ENCODE measurements at places on chromosomes 1 and 21.

DNA sequence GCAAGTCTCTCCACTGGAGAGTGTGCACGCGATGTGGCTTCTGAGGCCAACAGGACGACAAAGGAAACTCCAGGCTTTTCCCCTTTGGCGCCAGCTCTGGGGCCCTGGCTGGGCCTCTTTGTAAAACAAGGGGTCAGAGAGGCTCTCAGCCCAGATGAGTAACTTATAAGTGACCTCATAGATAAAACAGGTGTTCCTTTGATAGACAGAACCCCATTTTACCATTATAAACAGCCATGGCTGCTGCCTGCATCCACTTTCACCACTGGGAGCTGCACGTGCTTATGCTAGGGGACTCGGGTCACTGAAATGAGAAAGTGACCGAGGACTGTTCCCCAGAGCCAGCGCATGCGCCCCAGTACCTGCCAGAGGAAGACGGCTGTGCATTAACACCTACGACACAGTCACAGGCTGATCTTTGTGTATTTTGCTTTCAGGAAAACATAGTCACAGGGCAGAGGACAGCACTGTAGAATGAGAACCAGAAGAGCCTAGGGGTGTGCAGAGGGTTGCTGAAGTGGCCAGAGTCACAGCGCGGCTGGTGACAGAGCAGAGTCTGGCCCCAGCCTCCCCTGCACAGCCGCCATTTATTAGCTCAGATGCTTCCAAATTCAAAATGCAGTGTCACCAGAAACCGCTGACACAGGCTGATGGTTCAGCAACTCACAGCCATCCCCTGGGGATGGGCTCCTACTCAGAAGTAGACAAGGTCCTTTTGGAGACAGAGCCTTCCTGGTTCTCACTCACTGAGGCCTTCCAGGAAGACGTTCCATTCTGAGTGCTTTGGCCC is 12.7 kb downstream of the RNF207 start:
- DNase-seq: no peak

GRCh38 chr1:63980740-63981407 is 207.1 kb downstream of the ROR1 start:
- no peak for DNase-seq

DNA sequence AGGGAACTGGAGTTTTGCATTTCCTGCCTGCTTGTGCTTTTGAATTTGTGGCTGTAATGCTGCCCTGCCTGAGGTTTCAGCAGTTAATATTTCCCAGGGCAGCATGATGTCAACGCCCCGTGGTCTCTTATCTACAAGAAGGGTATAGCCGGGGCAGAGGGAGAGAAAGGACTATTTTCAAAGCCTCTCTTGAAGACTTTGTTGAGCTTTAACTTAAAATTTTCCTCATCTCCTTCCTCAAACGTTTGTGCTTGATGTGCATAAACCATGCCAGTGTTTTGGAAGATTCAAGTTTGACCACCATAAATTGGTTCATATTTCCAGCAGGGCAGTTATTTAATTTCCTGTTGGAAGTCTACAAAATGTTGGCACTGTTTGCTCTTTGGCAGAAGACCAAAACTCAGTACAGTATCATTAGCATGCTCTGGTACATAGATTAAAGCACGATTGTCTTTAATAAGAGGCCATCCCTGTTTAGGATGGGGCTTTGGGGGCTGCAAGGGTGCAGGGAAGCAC is 43.4 kb downstream of the ROR1 start:
- DNase-seq: no peak

GRCh38 chr1:230794431-230794830 is 47.2 kb downstream of the CAPN9 start:
- no peak for DNase-seq

DNA sequence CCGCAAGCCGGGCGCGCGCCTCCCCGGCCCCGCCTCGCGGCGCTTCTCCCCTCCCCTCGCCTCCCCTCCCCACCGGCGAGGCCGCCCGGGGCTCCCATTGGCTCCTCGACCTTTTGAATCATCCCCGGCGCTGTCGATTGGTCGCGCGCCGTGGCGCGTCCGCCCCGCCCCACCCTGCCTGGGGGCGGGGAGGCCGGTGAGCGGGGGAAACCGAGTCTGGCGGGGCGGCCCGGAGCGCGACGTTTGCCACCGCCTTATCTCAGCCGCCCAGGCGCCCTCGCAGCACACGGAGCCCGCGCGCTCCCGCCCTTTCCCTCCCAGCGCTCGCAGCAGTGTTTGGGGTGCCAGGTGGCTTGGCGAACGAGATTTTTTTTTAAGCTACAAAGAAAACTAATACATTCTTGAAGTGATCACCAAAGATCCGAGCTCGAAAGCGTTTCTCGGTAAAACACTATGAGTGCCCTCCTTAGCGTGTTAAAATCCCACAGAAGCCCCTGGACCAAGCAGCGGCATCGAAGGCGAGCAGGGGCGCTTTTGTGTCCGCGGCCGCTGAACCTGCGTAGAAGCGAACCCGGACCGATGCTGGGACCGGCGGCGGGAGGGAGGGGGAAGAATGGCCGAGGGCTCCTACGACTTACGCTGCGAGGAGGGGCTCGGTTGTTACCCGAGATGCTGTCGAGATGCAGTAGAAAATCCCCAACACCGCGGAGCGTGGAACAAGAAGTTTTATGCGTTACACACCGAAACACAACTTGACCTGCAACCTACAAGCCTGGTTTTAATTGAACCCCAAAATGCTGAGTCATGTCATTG is 436 bp upstream of the LBR start:
- no peak for DNase-seq

- DNase-seq: no peak
Observed at GRCh38 chr1:95323123-95323522, 89.1 kb downstream of the RWDD3 start.

DNA sequence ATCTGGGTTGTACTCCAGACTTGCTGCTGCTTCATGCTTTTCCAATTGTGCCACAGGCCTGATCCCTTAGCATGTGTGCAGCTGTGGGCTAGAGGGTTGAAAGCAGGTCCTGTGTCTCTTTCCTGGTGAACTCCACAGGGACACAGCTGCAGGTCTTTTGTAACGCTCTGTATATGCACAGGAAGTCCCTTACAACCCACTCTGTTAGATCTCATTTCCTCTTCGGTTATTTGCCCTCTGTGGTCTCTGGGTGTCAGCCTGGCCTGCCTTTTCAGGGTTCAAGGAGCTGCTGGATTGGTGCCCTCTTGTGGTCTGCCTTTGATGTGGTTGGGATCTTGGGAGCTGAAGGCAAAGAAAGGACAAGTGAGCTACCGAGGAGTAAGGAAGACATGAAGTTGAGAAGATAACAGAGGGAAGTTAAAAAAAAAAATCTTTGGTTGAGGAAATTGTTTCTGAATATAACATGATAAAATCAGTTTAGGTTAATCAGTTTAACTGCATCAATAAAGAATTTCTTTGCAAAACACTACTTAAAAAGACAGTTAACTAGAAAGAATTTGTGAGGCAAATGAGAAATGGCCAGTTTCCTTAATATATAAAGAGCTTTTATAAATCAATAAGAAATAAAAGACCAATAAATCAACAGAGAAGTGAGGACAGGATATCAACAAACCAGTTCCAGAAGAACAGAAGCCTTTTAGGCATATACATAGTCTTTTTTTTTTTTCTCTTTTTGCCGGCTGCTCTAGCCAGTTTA is 44.1 kb downstream of the UCK2 start:
- DNase-seq: no peak

DNA sequence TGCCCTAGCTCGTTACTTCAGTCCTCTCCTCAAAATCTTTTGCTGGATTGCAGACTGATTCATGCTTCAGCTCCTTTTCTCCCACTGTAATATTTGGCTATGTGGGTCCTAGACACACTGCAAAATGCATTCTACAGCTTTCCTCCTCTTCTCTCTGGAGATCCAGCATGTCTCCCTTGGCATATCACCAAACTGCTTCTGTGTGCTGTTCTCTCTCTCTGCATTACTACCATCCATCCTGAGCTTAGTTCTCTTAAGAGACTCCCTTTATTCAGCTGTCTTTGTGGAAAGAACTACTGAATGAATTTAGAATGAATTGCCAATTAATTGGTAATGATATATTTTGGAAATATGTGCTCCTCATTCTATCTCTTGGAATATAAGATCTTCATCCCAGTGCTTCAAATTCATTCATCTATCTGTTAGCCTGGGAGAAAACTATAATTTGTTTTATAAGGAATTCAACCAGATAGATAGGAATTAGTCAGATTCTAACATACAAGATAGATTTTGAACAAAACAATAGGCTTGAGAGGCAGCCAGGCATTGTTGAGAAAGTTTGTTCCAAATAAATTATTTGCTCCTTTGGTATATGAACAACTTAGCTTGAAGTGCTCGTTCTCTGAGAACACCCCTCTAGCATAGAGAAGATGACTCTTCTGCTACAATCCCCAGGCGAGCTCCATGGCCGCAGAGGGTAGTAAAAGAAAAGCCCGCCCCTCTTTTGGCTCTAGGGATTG is 71.9 kb downstream of the NTMT2 start:
- DNase-seq: no peak

GRCh38 chr1:216670118-216670883 is 52.9 kb downstream of the ESRRG start:
- no peak for DNase-seq

GRCh38 chr1:27885114-27885528 is 12.8 kb downstream of the THEMIS2 start:
- DNase-seq: no peak

- DNase-seq: no peak
Observed at GRCh38 chr1:5271264-5271663, 616.9 kb downstream of the AJAP1 start.

- no peak for DNase-seq
Observed at GRCh38 chr1:26743426-26744059, 44.2 kb upstream of the PIGV start.

GRCh38 chr1:102732927-102733326 is 375.4 kb downstream of the COL11A1 start:
- DNase-seq: no peak

- no peak for DNase-seq
Observed at GRCh38 chr1:181551249-181551648, 67.9 kb downstream of the CACNA1E start.

DNA sequence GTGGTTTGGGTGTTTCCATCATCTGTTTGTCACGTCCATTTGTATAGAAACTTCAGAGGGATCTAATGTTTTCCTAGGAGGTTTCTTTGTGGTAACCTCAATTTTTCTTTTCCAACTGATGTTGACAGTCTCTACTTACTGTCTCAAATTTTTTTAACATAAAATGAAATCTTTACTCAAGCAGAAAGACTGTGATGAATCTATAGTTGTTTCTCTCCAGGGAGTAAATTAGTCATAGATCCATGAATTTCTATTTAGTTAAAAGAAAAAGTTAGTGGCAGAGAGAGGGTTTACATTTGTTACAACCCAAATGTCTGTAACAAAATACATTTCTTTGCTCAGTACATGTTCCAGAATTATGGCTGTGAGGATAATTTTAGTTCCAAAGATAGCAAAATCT is 161.6 kb downstream of the DISP1 start:
- DNase-seq: no peak

- peak; percentile 23 for DNase-seq
Observed at GRCh38 chr1:45669859-45670655, 16.3 kb downstream of the GPBP1L1 start.

GRCh38 chr1:56965916-56966697 is at the start of gene C8B:
Gene C8B (minus strand): TSS chr1:56966015. CDS start chr1:56965948, 67 bp downstream.
- DNase-seq: no peak

- no peak for DNase-seq
Observed at GRCh38 chr1:201749059-201749690, 79.8 kb upstream of the IPO9 start.

- DNase-seq: no peak
Observed at GRCh38 chr1:110187139-110187890, 22.8 kb upstream of the KCNC4 start.

DNA sequence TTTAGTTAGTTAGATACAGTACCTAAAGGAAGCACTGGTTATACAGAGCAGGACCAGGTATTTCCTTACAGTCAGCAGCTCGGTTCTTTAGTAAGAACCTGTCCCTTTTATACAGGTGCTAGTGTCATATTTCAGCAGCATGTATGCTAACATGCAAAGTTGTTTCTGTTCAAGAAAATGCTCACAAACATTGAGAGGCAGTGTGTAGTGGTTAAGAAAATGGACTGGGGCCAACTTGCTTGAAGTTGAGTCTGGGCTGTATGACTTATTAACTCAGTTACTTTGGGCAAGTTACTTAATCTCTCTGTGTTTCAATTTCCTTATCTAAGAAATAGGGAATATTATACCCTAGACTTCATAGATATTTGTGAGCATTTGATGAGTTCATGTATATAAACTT is 31.1 kb downstream of the AK4 start:
- DNase-seq: no peak

DNA sequence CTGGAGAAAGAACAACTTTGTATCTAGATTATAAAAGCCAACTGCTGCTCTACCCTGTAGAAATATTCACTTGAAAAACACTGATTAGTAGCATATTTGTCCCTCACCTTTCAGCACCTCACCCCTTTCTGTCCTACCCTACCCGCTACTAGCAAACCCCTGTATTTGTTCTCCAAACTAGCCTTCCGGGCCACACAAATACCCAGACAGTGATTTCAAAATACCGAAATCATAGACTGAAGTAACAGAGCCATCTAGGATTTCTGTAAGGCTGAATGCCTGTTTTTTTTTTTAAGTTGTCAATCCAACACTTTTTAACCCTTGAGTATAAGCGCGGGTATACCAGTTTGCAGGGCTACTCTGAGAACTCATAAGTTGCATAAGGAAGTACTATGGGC is 398 bp upstream of the DPT start:
- DNase-seq: no peak

GRCh38 chr1:6357243-6357936 is 36.2 kb downstream of the ACOT7 start:
- DNase-seq: no peak

DNA sequence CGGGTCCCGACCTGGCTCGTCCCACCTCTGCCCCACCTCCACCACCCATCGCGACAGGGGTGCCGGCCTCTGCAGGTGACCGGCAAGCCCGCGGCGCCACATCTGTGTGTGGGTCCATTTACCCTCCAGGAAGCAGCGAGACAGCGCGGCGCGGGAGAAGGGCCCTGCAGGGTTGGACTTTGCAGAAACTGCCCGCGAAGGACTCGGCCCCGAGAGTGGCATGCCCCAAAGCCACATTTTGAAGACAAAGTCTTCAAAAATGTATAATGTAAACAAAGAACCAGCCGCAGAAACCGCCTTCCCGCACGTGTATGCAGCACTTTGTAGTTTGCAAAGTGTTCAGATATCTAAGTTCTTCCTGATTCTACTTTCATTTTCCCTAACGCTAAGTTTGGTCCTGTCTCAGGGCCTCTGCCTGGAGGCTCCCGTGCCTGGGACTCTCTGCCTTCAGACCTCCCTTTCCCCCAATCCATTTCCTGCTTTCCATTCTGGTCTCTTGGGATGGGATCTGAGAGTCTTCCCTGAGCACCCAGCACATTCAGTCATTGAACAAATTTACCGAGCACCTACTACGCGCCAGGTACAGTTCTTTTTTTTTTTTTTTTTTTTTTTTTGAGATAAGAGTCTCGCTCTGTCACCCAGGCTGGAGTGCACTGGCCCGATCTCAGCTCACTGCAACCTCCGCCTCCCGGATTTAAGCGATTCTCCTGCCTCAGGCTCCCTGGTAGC is 524 bp upstream of the TMCO4 start:
- DNase-seq: peak; percentile 42

GRCh38 chr1:29382851-29383745 is 146.8 kb downstream of the PTPRU start:
- DNase-seq: no peak

Data from AG04449 (cell line).